Epithelial cell of proximal tubule (primary cell): ENCODE measurements at places on chromosomes 11 and 22.

DNA sequence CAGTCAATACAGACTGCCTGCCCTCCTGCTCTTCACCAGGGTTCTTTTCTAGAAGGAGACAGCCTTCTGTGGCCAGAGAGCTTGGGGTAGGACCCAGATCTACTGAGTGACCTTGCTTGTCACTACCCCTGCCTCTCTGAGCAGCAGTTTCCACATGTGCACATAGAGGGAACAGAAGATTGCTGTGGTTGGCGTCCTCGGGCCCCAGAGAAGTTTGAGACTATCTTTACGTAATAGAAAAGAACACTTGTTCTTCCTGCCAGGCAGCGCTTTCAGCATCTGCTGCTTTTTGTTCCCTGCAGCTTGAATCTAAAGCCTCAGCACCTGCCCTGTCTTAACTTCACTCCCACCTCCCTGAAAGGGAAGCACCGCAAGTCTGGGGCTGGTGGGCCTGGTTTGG lies 1.9 kb upstream of the FKBP2 start:
- no peak for DNase-seq

GRCh38 chr11:100383357-100383865 lies 303.7 kb upstream of the ARHGAP42 start:
- DNase-seq = no peak

- DNase-seq = peak; percentile 13
Measured at GRCh38 chr11:87097582-87097981, 59.8 kb downstream of the TMEM135 start.

DNA sequence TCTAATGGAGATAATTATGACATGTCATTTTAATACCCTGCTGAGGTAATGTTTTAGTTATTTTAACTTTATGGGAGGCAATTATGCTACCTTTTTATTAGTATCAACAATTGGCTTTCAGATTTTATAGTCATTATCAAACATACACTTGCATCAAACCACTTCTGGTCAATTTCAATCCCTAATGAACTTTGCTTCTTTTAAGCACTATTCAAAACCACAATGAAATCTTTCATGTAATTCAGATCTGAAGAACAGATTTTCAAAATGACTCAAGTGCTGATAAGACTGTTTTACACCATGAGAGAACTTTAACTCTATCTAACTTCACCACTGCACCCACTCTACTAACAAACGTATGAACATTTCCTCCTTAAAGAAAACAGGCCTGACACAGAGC lies 25.9 kb upstream of the CCDC34 start:
- DNase-seq = no peak

DNA sequence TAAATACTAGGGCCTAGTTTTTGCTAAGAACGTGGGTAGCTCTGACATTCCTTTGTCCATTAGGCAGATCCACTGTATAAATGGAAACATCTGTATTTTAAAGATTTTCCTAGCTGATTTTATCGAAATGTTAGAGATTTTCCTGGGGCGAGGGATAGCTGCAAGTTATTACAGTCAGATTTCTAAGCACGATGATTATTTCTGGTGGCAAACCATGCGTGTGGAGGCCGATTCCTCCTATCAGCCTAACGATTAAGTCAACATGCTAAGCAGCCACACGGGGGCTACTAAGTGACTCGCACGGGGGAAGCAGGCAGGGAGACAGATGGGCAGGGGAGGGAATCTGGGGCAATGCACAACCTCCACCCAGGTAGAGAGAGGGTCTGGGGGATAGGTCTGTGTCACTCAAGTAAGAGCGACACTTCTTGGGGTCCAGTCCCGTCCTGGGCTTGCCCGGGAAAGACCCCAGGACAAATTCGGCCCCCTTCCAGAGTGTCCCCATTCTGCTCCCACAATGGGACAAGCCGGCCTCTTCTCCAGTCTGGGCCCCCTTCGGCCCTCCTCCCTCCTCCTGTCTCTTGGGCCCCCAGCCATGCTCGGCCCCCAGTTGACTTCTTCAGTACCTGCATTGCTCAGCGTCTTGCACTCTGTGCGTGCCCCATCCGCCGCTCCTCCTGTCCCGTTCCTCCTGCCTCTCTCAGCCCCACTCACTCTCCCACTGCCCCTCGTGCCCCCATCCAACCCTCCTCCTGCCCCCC lies 571 bp downstream of the C11orf24 start:
- DNase-seq = no peak

DNA sequence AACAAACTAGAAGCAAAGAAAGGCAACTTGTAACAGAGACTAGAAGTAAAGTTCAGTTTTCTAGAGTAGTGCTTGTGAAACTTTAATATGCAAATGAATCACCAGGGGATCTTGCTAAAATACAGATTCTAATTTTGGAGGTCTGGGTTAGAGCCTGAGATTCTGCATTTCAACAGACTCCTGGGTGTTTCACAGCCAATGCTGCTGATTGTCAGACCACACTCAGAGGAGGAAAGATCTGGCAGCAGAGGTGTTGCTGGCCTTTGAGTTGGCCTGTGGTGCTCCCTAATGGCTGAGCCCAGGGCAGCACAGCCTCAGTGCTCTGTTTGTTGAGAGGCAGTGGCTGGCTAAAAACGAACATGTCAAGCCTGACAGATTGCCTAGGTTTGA lies 5.4 kb downstream of the CRY2 start:
- DNase-seq = no peak

GRCh38 chr22:47354668-47355387 lies 592.4 kb downstream of the TBC1D22A start:
- DNase-seq = no peak

- DNase-seq = no peak
Measured at GRCh38 chr11:125222494-125222893, 57.9 kb downstream of the PKNOX2 start.

DNA sequence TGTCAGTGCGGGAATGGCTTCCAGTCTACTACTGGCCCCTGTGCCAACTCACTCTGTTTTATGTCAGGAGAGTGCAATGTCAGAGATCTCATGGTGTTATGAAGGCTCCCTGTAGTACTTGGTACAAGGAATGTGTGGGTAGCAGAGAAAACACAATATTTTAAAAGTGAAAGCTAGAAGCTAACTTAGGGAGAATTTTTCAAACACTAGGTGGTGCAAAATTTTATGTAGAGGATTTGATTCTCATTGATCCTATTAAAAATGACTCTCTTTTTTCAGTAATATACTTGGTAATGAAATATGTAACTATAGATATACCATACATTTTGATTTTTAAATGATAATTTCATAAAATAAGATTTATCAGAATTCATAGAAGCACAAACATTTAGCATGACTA lies 134.7 kb downstream of the JRKL start:
- no peak for DNase-seq

DNA sequence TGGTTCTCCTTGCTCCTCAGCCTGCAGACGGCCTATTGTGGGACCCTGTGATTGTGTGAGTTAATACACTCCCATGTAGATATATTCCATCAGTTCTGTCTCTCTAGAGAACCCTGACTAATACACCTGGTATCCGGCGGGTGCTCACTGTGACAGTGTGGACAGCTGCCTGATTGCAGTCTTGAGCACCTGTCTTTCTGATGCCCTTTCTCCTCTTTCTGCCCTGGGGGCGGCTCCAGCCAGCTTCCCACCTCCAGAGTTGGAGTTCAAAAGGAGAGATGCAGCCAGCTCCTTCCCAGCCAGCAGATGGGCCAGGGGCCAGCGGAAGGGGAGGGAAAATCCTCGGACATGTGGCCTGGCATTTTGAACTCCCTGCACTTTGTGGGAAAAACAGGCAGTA lies 15.0 kb downstream of the SMIM38 start:
- no peak for DNase-seq

DNA sequence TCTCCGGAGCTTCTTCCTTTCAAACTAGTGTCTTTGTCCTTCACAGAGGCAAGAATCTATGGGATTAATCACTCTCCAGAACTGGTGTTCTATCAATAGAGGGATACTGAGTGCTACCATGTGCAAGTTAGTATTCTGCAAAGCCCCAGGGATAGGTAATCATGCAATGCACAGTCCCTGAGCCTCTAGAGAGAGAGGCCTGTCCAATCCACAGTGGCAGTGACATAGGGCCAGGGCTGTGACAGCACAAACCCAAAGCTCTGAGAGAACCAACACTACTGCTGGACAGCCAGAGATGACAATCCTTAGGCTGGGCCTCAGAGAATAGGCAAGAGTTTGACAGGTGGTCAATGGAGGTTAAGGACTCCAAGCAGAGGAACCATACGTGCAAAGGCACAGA lies 66.8 kb upstream of the USP47 start:
- DNase-seq = no peak

GRCh38 chr11:94276943-94277342 lies 27.4 kb upstream of the IZUMO1R start:
- no peak for DNase-seq

DNA sequence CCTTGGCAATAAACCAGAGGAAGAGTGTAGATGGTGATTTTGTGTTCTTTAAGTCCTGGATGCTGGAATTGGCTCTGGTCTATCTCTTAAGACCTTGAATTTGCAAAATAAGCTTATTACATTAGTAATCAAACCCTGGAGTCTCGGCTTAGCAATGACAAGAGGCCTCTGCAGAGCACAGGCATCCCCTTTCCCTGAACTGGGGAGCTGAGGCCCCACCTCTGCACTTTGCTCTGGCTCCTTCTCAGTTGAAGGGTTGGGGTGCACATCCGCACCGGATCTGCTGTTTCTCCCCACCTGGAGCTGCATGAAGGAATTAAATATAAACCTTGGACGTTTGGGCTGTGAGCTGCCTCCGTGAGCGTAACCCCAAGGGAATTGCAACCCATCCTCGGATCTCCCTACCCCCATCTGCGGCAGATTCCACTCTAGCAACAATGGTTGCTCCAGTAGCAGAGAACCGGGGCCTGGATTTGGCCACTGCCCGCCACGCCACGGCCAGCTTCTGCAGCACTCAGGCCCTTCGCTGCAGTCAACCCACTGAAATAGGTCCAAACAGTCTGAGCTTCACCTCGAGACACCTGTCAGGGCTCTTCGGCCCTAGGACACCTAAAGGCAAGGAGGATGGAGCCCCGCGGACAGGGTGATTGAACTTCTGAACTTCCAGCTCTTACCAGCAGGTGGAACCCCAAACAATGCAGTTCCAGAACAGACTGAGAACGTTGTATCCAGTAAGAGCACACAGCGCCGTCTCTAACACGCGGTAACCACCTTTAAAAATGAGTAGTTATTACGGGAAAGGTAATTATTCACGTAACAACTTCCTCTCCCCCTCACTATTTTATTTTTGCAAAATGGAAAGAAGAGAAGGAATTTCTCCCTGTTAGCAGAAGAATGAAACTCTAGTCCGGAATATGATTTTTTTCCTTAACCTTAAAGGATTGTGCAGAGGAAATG lies 54.8 kb upstream of the CAPRIN1 start:
- no peak for DNase-seq

- DNase-seq = no peak
Measured at GRCh38 chr11:43567396-43567975, 113.1 kb upstream of the HSD17B12 start.

- DNase-seq = peak; percentile 72
Measured at GRCh38 chr11:108405706-108406105, 61.6 kb downstream of the C11orf65 start.

GRCh38 chr22:26610072-26610958 lies 7.5 kb downstream of the CRYBB1 start:
- DNase-seq = no peak

- no peak for DNase-seq
Measured at GRCh38 chr11:61543606-61544306, 35.2 kb downstream of the LRRC10B start.

GRCh38 chr11:127003260-127003981 lies 2.9 kb upstream of the KIRREL3 start:
- DNase-seq = no peak

GRCh38 chr11:2777871-2778629 lies 78.3 kb upstream of the KCNQ1OT1 start:
- DNase-seq = no peak

- no peak for DNase-seq
Measured at GRCh38 chr11:4111834-4112233, 17.2 kb downstream of the RRM1 start.

GRCh38 chr11:47861728-47862127 lies 13.6 kb upstream of the NUP160 start:
- DNase-seq = no peak

DNA sequence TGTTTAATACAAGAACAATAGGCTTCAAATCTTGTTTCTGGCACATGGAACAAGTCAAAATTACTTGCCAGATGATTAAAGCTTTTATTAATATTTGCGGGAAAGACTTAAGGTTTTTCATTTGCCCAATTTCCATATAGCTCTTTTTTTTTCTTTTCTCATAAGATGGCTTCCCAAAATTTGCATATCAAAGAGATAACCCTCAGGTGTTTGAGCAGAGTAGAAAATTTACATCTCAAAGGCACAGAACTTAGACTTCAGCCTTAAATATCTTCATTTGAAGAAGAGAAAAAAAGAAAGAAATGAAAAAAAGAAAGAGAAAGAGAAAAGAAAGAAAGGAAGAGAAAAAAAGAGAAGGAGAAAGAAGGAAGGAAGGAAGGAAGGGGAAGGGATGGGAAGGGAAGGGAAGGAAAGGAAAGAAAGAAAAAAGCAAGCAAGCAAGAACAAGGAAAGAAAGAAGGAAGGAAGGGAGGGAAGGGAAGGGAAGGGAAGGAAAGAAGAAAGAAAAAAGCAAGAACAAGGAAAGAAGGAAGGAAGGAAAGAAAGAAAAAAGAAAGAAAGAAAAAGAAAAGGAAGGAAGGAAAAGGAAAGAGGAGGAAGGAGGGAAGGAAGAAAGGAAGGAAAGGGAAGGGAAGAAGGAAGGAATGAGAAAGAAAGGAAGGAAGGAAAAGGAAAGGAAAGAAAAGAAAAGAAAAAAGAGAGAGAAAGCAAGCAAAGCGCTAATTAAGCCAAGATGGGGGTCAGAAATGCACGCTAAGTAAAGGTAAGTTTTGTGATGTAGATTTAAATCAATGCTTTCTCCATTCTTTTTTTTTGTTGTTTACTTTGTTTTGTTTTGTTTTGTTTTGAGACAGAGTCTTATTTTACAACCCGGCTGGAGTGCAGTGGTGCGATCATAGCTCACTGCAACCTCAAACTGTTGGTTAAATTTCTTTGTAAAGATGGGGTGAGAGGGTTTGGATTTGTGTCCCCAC lies 20.2 kb upstream of the IFITM3 start:
- DNase-seq = no peak

DNA sequence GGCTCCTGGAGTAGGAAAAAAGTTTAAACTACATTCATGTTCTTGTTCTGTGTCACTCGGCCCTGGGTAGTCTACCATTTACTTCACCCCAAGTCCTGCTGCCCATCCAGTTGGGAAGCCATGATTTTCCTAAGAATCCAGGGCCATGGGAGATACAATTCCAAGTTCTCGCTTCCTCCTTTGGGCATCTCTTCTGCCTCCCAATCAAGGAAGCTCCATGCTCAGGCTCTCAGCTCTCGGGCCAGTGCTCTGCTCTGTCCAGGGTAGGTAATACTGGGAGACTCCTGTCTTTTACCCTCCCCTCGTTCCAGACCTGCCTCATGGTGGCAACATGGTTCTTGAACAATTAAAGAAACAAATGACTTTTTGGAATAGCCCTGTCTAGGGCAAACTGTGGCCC lies 60.6 kb downstream of the TIMP3 start:
- DNase-seq = no peak

- no peak for DNase-seq
Measured at GRCh38 chr11:34461215-34461614, 22.5 kb downstream of the CAT start.

DNA sequence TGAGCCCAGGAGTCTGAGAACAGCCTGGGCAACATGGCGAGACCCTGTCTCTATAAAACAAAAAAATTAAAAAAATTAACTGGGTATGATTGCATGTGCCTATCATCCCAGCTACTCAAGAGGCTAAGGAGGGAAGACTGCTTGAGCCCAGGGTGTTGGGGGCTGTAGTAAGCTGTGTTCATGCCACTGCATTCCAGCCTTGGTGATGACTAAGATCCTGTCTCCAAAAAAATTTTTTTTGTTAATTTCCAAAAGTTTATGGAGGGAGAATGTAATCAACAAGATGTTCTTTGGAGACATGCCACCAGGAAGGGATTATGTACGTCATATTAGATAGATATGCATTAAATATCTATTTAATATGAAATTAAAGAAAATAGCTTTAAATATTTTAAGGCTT lies 267.5 kb downstream of the SBF2 start:
- no peak for DNase-seq
